ENCODE measurements at places on chromosomes 4 and X. TPM values are rescaled to one million over a fixed set of nuclear protein-coding genes. Genes with fewer than 3 reads are reported as not detected.
A peak's percentile ranks its signal among the peaks of the same experiment; 100 is the strongest.

The CFI gene
- 72.3 TPM for polyA plus RNA-seq

The BEND4 gene
- polyA plus RNA-seq = 1.4 TPM

The TCEAL2 gene
- 22.9 TPM for polyA plus RNA-seq

The MXRA5 gene
- 7.9 TPM for polyA plus RNA-seq

The GLRA2 gene
- 0.42 TPM for polyA plus RNA-seq

The ERCC6L gene
- 4.5 TPM for polyA plus RNA-seq

The LAMP2 gene
- polyA plus RNA-seq = 127 TPM

The SGCB gene
- polyA plus RNA-seq = 51.5 TPM

- peak; percentile 65 for DNase-seq
Measured at GRCh38 chr4:123616951-123617461, 220.4 kb downstream of the SPRY1 start.

- no peak for DNase-seq
Measured at GRCh38 chr4:122739174-122739573, 6.7 kb downstream of the BBS12 start.

DNA sequence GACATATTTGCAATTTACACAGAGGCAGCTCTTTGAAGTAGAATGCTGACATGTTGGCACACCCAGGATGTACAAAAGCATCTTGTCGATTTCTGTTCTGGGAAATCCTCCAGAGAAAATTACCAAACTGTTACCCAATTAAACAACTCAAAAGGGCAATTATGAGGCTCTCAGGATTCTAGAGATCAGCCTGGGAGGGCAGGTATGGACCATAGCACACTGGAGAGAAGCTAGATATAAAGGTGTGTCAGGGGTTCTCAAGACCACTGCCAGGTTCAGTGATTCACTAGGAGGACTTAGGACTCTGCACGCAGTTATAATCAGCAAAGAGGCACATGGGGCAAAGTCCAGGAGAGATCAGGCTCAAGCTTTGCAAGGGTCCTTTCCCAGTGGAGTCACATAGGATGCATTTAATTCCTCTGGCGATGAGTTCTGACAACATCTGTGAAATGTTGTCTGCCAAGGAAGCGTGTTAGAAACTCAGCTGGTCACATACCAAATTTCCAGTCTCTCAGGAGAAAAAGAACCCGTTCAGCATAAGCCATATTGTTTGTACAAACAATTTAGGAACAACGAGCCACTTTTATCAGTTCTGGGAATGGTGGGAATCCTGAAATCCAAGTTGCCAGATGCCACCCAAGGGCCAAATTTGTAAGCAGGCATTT is 100.8 kb downstream of the SYTL5 start:
- no peak for DNase-seq

- no peak for DNase-seq
Measured at GRCh38 chrX:149715468-149715867, 3.6 kb downstream of the MAGEA11 start.

- DNase-seq = no peak
Measured at GRCh38 chr4:164177153-164177552, 576.8 kb upstream of the SMIM31 start.

DNA sequence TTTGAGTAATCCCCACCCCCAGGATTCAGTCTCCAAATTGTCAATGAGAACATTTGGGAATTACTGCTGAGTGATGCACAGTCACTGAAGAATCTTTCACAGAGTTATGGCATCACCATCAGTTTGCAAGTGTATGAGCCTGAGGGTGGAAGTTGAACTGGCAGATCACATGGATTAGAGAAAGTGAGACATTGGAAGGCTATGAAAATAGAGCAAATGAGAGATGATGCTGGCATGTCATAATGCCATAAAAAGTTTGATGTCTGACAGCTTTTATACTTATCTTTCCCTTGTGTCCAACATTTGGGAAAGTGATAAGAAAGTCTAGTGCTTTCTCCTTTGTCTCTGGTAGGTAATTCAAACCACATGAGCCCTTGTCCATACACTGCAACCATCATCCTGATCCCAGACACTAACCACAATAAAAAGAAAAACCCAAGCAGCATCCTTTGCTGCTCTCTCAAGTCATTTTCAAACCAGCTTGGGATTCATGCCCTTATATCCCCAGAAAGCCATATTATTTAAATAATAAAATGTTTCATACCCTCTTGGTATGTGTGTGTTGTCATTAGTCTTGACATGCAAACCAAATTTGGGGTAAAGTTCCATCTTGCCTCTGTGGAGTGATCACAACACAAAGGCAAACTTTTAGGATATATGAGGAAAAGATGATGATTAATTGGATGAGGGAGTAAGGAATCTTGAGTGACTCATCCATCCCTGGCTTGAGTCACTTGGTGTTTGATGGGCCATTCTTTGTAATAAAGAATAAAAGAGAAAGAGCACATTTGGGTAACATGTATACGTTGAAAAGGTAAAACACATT is 438.9 kb downstream of the GRXCR1 start:
- no peak for DNase-seq

- DNase-seq = no peak
Measured at GRCh38 chrX:6021316-6022091, 207.2 kb downstream of the NLGN4X start.

DNA sequence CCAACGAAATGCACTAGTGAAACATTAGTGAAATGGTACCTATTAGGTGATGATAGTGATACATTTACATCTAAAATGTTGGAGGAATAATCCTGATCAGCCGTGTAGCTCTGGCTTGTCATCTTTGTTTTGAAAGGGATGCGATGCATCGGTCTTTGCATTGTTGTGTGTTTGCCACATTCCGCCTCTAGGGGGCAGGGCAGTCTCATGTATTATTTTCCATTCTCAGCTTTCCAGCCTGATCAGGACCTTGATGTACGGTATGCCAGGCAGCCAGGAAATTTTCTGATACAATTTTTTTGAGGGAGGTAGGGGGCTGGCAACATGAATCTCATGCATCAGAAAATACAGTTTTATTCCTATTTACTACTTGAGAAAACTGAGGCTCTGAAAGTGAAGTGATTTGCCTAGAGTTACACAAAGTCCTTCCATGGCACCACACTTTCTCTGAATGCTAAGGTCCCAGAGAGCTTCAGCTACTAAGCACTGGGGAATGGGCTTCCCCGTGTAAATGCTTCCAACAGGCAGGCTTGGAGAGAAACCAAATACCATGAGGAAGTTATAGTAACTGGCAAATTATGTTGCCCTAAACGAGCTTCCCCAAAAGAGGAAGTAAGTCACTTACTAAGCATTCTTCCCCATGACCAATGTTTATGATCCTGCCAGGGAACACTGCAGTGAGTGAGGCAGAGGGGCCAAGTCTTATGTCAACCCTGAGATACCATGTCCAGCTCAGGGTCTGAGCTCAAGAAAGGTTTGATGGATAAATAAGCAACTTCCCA is 31.8 kb upstream of the IQSEC2 start:
- no peak for DNase-seq

GRCh38 chrX:129695937-129696336 is 41.2 kb upstream of the APLN start:
- no peak for DNase-seq

DNA sequence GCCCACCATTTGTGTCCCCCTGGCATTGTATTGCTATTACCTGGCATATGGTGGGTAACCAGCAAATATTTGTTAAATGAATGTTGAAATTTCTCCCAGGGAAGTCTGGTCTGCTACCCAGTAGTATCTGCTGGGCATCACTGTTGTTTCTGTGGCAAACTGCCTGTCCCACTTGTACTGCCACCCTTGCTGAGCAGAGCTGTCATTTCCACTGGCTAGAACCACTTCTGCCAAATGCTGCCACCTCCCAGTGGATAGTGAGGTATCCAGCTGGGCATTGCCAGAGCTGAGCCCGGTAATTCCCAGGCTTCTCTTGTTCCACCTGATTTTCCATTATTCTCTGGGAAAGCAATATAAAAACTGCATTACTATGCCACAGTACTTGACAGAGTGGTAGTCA is 186.7 kb upstream of the NOCT start:
- DNase-seq = no peak

DNA sequence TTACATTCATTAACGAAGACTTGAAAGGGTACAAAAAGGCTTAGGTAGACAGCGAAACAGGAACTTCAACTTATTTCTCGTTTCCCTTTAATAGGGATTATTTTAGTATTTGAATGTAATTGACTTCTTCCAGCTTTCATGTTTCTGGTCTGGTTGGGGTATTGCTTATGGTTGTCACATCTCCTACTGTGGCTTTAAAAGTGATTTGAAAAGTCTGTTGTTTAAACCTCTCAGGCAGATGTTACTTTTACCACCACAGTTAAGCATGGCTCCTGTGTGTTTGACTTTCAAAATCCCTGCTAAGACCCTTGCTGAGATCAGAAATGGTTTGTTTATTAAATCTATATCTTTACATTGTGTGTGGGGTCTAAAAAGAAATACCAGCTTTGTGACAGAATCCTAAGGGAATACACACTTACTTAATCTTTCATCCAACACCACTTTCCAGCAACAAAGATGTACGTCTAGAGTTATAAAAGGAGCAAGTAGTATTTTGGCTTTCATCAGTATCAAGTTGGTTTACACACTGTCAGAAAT is 661.2 kb downstream of the FAT4 start:
- no peak for DNase-seq

GRCh38 chrX:115018944-115019343 is 1.5 kb upstream of the IL13RA2 start:
- DNase-seq = no peak

GRCh38 chr4:148017801-148018200 is 285.9 kb downstream of the ARHGAP10 start:
- no peak for DNase-seq

DNA sequence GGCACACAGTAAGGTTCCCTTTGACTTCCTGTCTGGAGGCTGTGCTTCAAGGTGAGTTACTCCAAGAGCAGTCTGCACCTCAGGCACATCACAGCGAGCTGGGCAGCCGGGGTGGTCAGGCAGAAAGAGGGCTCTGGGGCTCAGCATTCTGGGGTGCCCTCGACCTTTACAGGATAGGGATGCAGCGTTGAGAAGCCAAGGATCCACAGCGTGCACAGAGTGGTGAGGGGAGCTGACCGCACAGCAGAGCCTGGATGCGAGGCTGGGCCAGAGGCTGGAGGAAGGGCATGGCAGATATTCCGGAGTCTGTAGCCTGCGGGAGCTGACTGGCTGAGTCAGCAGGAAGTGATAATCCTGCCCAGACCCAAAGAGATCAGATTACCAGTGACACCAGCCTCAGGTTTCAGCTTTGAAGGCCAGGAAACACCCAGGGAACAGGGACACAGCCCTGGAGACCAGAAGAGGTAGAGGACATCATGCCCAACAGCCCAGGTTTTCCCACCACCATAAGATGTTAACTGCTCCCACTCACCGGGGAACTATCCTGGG is 38.4 kb upstream of the PDLIM3 start:
- no peak for DNase-seq

GRCh38 chr4:152417673-152418072 is 118.2 kb downstream of the FBXW7 start:
- DNase-seq = no peak

- no peak for DNase-seq
Measured at GRCh38 chr4:125703443-125703842, 388.7 kb downstream of the FAT4 start.

DNA sequence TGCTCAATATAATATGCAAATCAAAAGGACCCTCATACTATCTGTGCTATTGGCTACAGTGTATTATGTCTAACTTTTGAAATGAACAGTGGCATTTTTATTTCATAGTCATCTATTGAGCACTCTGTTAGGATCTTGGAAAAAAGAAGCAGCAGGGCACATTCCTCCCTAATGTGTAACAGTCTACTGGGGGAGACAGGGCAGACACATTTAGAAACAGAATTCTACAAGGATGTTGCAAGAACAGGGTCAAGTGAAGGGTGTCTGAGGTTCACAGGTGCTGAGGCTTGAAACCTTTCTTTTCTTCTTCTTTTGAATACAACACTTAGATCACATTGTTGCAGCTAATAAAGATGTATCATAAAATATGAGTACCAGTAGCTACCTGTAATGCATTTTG is 129.7 kb upstream of the SLC4A4 start:
- no peak for DNase-seq

Measured in left renal cortex interstitium (tissue), 4 donors.